ENCODE measurements at places on chromosomes 3 and 15. TPM values are rescaled to one million over a fixed set of nuclear protein-coding genes. Genes with fewer than 3 reads are reported as not detected.

DNA sequence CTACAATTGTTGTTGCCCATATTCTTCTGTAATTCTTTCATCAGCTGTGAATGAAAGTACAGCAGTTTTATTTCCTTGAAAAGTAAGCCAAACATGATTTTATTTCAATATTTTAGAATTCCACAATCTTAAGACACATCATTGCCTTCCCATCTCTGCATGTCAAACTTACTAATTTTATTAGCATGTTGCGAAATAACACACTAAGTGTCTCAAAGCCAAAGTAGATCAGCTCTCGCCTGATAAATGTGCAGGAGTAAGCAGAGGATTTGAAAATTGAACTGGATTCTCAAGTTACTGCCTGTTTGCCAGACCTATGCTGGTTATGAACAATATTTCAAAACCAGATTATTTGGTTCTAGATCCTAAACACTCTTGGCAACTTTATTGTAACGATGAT lies 25.7 kb downstream of the TGFBR2 start:
- DNase-seq: no peak

DNA sequence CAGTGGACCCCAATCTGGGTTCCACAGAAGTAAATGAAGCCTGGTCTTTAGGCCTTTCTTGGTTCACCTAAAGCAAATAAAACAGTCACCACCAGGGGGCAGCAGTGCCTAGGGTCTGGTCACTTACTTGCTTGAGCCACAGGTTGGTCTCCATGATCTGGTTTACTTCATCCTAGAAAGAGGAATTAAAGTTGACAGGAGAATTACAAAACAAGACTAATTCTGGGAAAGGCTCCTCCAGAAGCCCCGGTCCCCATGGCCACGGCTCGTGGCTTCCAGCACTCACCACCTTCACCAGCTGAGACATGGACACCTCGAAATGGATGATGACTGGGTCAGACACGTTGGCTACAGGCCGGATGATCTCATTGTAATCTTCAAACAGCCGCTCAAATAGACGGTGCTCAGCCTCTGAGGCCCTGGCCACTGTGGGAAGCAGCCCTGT lies 2.3 kb downstream of the CHRNA3 start:
- peak; percentile 89 for DNase-seq

ANKRD34C gene
- polyA plus RNA-seq: not detected

CHSY1 gene
- polyA plus RNA-seq: 15.7 TPM

DNA sequence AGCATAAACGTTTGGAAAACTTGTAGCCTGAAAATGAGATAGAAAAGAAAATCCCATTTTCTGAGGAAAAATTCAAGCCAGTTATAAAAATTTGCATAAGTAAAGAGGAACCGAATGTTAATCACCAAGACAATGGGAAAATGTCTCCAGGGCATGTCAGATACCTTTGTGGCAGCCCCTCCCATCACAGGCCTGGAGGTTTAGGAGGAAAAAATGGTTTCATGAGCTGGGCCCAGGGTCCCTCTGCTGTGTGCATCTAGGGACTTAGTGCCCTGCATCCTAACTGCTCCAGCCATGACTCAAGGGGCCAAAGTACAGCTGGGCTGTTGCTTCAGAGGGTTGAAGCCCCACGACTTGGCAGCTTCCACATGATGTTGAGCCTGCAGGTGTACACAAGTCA lies 153.1 kb downstream of the TAFA4 start:
- no peak for DNase-seq

DNA sequence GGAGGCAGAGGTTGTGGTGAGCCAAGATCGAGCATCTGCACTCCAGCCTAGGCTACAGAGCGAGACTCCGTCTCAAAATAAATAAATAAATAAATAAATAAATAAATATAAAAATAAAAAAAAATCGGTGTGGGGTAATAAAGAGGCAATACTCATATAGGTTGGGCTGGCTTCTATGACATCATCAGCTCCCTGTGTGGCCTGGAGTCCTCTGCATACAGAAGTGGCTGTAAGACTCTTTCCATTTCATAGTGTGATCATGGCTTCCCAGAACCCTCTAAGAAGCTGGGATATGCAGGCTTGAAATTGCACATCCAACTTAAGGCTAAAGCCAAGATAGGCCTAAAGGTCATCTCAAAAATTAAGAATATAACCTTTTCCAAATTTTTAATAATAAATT lies 101.6 kb downstream of the ZIC4 start:
- DNase-seq: no peak

DNA sequence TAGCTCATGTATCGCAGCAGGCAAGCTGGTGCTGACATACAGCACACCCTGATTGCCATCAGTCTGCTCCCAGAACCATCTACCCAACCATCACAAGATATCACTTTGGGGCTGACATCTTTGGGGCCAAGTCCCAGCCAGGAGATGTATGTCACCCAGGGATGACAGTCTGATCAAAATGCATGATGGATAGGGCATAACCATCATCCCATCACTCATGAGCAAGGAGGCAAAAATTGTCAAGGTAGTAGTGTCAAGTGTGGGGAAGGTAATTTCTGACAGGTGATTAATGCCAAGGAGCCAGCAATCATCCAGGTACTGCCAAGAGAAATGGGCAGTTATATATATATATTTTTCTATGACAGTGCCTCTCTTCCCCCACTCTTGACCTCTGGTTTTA lies 277.4 kb downstream of the WDR72 start:
- no peak for DNase-seq

HYAL1 gene
- polyA plus RNA-seq: 0.49 TPM

EOMES gene
- not detected for polyA plus RNA-seq

DNA sequence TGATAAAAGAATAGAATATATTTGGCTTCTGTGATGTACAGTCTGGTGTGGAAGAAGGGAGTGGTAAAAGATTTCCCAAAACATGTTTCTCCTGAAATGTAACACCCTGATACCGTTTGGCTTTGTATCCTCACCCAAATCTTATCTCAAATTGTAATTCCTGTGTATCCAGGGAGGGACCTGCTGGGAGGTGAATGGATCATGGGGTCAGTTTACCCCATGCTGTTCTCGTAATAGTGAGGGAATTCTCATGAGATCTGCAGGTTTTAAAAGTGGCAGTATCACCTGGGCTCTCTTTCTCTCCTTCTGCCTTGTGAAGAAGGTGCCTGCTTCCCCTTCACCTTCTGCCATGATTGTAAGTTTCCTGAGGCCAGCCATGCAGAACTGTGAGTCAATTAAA lies 1070.8 kb downstream of the IGSF11 start:
- no peak for DNase-seq

DNA sequence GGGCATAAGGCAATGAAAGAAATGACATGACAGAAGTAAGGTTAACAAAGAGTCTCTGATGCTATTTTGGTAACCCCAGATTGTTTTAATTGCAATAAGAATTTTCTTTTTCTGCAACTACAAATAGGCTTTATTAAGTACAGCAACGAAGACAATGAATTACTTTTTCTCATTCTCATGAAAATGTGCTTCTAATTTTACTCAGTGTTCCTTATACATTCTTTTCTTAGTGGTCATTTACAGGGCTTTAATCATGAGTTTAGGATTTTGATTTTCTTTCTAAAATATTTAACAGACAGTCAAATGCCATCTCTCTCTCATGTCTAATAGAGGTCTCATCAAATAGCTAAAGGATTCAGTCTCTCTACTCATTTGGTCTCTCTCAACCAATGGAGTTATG lies 452.1 kb downstream of the RAP2B start:
- DNase-seq: no peak

HAPLN3 gene
- polyA plus RNA-seq: 8.3 TPM

DNA sequence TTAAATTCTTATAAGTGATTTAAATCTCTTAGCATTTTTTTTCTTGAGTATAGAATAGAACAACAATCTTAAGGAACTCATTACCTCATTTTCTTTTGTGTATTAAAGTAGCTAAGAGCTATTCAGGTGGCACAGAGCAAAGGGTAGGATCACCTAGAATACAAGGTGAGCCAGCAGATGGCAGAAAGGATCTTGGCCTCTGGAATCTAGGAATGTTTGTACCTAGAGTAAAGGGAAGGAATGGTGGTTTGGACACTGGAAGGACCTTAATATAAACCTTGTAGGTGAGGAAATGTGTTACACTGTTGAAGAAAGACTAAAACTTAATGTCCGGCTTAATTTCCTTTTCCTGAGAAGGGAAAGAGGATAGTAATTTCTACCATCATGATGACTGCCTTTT lies 89.0 kb downstream of the GHSR start:
- no peak for DNase-seq

DNA sequence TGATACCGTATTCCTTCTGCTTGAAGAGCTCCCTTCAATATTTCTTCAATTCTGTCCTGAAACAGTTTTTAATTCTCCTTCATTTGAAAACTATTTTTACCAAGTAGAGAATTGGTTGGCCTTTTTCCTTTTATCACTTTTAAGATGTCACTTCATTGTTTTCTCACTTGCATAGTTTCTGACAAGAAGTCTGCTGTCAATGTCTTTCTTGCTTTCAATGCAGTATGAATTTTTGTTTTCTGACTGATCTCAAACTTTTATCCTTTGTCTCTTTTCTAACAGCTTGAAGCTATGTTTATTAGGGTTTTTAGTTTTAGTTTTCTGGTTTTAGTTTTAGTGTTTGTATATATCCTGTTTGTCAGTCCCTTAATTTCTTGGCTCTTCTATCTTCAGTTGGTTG lies 364.8 kb upstream of the TPRG1 start:
- no peak for DNase-seq

GABRA5 gene
- 0.26 TPM for polyA plus RNA-seq

ACKR2 gene
- 0.10 TPM for polyA plus RNA-seq

OXSR1 gene
- 31.9 TPM for polyA plus RNA-seq

GRCh38 chr3:170493712-170494182 lies 75.1 kb downstream of the CLDN11 start:
- DNase-seq: no peak

- no peak for DNase-seq
These were observed 27.5 kb upstream of the RARB start for GRCh38 chr3:25400587-25400986.

DNA sequence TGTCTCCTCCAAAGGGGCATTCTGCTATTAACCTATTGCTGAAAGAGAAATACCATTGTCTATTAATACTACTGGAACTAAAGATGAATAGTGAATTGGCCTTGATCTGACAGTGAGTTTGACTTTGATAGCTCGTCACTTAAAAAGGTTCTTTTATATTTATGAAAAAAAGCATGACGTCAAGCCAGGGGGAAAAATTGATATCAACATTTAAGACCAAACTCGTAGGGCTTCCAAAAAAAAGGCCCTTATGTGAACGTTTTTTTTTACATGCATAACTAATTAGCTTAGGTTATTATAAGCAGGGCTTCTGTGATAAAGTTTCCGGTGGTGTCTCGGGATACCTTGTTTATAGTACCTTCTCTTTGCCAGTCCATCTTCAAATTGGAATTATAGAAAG lies 63.3 kb upstream of the SAMMSON start:
- DNase-seq: no peak

- DNase-seq: no peak
These were observed 55.1 kb upstream of the NSMCE3 start for GRCh38 chr15:29324746-29325145.

DNA sequence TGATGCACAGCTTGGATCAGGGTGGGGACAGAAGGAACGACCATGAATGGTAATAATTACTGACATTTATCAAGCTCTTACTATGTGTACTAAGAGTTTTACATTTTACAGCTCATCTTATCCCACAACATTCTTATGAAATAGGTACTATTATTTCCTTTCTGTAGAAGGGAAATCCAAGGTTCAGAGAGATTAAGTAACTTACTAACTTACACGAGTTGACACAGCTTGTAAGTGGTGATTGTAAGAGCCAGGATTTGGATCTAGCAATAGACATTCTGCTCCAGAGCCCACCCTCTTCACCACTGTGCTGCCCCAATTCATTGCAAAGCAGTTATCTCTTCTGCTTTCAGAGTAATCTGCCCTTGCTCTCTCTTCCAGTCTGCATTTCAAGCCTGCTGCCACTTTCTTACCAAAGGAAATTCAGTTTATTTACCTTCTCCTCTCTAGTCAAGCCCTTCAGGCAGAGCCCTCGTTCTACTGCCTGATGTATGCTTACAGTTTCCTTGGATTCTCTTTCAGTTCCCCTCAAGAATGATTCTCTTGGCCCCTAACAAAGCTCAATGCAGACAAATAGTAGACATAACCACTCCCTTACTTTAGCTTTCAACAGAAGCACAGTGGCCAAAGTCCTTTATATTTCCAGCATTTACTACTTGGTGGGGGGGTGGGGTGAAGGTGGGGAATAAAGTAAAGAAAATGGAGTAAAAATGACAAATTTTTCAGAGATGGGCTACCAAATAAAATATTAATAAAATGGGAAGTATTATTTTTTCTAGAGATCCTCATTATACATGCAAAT lies 65.8 kb downstream of the ATP8B4 start:
- DNase-seq: no peak

DNA sequence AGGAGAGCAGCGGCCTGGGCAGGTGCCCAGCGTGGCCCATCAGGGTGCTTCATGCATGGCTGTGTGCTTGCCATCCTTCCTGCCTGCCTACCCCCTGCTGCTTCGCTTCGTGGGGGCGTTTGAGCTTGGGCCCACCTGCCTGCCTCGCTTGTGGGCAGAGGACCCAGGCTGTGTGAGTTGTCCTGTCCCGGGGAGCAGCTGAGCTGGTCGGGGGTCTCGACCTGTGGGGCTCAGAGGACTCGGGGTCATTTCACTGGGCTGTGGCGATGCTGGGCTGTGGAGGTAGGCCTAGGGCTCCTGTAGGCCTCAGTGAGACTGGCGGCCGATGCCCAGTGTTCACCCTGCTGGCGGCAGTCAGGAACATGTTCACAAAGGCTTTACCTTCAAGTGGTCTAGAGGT lies 12.1 kb upstream of the STAB1 start:
- no peak for DNase-seq

DNA sequence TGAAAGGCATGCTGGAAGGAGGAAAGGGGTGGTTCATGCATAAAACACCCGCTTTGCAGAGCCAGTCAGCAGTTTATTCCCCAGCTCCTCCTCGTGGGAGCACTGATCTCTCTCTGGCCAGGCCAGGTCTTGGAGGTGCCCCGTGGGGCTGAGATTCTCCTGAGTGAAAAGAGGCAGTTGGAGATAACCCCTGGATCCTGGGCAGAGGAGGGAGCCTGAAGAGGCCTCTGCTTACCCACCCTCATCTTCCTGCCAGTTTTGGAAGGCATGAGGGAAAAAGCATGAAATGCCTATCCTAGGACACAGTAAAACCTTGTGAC lies 108.3 kb downstream of the SEMA5B start:
- no peak for DNase-seq

DNA sequence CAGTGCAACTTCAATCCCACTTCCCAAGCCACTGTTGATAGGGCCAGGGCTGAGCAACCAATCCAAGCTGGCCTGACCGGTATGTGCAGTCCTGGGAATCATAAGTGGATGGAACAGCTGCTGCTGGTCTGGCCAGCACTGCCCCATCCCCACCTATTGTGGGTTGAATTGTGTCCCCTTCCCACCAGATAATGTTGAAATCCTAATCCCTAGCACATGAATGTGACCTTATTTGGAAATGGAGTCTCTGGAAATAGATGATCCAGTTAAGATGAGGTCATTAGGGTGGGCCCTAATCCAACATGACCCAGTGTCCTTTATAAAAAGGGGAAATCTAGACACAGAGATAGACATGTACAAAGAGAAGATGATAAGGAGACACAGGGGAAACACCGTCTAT lies 13.7 kb upstream of the PDIA5 start:
- DNase-seq: no peak

DNA sequence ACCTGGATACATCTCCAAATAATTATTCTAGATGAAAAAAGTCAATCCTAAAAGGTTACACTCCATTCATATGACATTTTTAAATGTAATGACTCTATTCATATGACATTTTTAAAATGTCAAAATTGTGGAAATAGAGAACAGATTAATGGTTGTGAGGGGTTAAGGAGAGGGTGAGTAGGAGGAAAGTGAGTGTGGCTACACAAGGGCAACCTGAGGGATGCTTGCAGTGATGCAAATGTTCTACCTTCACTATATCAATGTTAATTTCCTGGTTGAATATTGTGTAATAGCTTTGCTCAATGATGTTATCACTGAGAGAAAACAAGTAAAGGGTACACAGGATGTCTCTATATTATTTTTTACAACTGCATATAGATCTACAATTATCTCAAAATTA lies 54.9 kb upstream of the PXYLP1 start:
- no peak for DNase-seq

Data from SK-N-SH (cell line).